ENCODE measurements at places on chromosomes 2 and 18.

DNA sequence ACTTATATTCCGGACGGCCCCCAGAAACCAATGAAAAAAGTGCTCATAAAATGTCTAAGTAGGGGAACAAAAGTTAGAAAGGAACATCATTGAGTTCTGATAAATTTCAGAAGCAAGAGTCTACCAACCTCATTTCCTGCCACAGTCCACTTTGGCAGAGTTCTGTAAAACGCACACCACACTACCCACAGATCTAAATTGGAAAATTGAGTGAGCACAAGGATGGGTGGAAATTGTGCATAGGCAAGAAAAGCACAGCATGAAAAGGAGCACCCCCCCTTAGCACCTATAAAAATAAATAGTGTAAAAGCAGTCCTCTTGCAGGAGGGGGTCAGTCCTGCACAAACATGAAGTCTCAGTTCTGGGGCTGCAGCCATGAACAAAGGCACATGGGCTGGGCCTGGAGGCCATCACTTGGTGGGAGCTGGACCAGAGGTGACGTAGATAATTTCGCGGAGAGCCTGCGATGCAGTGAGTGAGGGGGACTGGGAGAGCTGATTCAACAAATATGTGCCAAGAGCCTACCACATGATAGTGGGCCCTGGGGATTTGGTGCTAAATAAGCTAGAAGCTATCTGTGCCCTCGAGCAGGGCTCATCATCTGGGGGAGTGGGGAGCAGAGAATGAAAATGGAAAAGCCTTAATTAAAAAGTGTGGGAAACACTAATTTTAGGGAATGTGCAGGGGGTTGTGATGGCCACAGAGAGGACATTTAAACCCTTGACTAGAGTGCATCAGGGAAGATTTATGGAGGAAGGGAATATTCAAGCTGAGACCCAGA, 48.9 kb upstream of the SPP2 start:
- DNase-seq, result no peak

DNA sequence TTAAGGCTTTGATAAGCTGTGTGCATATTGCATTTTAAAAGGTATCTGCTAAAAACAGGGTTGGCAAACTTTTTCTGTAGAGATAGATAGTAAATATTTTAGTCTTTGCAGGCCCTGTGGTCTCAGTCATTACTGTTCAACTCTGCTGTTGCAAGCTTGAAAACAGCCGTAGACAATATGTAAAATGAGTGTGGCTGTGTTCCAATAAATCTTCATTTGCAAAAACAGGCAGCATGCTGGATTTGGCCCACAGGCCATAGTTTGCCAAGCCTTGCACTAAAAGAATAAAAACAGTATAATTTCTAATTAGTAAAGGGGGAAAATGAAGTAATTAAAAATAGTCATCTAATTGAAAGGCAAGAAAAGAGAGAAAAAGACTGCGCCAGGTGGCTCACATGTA, 35.3 kb downstream of the GCKR start:
- DNase-seq, result no peak

- DNase-seq, result no peak
Observed at GRCh38 chr2:145593991-145594614, 1074.2 kb upstream of the ZEB2 start.

GRCh38 chr2:45276914-45277313, 267.7 kb upstream of the SIX2 start:
- DNase-seq, result no peak

DNA sequence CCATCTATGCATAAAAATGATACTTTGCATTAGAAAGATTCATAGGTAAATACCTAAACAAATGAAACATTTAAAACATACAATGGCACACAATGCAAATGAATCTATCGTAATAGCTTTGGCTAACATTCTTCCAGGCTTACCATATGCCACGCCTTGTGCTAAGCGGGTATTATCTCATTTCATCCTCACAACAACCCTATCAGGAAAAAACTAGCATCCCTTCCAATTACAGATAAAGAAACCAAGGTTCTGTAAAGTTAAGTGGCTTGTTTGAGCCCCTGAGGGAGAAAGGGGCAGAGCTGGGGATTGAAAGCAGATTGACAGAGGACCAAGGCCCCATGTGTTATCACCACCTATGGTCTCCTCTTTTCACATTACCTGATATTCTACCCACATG, 145.4 kb upstream of the ETAA1 start:
- no peak for DNase-seq

DNA sequence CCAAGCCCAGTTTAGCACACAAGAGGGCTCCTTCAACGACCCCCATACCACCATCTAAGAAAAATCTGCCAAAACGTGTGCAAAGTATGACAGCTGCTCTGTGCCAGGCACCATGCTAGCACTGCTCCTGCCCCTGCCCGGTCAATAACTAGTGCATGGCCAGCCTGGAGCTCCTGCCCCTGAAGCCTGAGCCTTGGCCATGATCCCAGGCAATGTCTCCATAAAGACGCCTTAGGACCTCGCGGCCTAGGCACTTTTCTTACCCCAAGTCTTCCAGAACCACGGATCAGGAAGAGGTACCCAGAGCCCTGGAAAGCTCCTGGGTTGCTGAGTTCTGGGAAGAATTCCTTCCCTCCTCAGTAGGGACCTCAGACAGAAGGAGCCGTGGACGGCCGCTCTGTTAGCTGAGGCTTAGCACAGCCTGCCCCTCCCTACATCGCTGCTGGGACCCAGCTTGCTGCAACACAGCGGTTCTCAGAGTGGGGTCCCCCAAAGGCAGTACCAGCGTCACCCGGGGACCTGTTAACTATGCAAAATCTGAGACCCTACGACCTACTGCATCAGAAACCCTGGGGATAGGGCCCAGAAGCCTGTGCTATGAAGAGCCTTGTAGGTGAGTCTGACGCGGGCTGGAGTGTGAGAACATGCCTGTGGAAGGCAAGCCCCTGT, 117.8 kb upstream of the TWIST2 start:
- no peak for DNase-seq

DNA sequence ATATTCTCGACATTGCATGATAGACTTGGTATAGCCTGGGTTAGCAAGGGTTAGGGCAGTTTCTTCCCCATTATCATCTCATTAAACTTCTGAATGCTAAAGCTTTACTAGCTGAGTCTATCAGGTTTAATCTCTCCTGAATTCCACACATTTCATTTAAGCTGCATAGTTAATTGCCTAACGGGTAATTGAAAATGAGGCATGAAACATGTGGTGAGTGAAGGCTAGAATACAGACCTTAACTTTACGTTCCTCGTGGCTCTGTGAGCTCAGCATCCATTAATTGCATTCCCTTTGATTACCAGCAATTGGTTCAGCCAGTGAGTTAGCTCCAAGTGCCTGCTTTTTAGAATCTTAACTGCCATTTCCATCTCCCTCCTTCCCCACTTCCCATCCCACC, 126.5 kb upstream of the MEX3C start:
- no peak for DNase-seq

- DNase-seq, result peak; percentile 77
Observed at GRCh38 chr18:23259701-23260681, 124.7 kb downstream of the CABLES1 start.

DNA sequence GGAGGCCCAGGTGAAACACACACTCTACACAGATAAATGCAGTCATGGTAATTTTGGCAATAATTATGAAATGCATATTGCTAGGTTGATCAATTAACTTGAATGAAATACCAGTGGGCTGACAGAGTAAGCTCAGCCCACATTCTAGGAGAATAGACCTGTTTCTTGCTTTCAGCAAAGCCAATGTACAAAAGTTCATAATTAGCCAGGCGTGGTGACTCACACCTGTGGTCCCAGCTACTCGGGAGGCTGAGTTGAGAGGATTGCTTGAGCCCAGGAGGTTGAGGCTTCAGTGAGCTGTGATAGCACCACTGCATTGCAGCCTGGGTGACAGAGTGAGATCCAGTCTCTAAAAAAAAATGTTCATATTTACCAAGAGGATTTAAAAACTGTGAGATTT, 15.7 kb upstream of the MBP start:
- no peak for DNase-seq

DNA sequence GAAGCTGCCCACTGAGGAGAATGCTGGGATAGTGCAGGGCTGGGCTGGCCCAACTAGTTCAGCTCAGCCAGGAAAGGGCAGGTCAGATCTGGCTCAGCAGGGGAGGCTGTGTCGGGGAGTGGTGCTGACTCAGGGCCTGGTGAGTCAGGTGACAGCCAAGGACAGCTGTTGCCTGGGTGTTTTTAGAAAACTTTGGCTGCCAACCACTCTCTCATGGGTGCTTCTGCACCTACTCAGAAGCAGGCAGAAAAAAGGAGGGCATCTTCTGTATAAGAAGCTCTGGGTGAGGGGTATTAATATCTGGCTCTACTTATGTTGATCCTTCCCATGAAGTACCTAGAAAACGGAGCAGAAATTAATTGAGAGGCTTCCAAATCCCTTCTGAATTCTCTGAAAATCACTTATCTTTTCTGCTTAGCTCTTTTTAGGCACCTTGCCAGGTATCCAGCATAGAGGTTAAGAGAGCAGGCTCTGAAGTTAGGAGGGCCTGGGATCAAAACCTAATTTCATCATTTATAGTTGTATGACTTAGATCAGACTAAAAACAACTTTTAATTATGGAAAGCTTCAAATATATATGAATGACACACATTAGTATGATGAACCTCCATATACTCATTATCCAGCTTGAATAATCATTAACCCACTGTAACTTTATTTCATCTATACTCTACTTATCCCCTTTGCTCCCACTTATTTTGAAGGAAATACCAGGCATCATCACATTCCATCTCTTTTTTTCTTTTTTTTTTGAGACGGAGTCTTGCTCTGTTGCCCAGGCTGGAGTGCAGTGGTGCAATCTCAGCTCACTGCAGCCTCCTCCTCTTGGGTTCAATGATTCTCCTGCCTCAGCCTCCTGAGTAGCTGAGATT, 15.5 kb upstream of the RAB10 start:
- peak; percentile 42 for DNase-seq

DNA sequence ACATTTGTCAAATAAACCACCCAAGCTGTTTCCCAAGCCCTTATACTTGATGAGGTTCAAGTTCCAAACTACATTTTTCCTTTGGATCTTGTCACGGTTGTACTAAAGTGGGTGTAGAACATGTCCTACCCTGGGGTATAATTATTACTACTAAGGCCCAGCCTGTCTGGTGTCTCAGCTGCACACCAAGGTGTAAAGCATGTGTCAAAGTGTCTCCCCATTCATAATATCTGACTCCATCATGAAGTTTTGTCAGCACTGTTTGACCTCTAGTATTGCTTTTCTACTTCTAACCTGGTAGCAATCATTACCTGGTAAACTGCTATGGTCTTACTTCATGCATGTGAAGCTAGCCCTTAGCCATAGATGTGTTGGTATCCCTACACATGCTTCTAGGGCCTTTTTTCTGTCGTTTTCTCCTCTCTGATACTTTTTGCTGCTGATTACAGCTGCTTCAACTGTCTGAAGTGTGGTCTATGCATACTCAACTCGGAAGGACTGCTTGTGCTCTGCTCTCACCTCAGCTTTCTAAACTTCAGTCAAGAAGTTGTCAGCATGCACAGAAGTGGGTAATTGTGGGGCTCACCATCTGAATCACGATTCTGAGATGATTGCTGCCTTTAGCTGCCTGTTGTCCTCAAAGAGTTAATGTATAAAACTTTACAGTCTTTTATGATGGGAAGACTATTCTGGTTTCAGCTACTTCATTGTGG, 445.7 kb upstream of the TRIB2 start:
- no peak for DNase-seq

GRCh38 chr2:2156881-2157280, 174.2 kb downstream of the MYT1L start:
- no peak for DNase-seq

DNA sequence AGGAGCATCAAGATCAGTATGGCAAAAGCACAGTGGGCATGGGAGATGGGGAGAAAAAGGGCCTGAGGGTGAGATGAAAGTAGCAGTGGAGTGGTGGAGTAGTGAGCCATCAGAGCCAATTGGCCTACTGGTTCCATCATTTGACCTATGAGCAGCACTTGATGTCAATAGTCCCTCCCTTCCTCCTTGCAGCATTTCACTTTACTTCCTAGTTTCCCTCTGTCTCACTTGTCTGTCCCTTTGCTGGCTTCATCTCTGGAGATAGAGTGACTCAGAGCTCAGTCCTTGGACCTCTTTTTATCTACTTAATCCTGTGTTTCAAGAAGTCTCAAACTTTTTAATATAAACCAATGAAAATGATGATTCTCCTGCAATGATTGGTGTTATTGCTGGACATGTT, 32.1 kb downstream of the FBXO48 start:
- DNase-seq, result no peak

DNA sequence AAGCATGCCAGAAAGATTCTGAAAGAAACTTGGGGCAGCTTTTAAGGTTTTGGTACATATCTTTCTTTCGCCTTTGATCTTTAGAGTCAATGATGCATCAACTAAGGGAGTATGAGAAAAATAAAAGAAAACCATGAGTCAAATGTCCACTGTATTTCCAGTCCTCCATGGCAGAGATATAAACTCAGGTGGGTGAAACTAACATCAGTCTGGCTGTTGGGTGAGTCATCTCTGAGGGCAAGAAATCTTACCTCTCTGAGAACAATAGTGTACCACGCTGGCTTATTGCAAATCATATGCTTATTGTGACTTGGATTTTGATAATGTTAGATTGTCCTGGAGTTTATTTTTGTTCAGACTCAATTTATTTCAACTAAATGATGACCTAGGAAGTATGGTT, 521.0 kb downstream of the PLCL1 start:
- no peak for DNase-seq

- DNase-seq, result no peak
Observed at GRCh38 chr18:46559946-46560670, 96.9 kb downstream of the LOXHD1 start.

DNA sequence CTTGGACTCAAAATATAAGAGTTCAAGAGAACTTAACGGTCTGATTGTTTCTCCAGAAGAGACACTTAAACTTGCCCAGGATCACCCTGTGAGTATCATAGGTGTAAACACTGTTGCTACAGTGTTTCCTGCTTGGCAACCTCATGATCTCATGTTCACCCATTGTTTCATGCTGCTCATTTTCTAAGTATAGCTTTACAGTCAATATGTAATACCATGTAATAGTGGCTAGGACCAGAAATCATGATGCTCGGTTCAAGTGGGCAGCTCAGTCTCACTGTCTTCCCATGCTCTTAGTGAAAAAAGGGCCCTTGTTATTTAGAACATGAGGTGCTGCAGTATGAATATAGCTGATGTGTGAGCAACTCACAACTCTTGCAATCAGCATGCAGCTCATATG, 157.5 kb downstream of the CERS6 start:
- DNase-seq, result no peak

DNA sequence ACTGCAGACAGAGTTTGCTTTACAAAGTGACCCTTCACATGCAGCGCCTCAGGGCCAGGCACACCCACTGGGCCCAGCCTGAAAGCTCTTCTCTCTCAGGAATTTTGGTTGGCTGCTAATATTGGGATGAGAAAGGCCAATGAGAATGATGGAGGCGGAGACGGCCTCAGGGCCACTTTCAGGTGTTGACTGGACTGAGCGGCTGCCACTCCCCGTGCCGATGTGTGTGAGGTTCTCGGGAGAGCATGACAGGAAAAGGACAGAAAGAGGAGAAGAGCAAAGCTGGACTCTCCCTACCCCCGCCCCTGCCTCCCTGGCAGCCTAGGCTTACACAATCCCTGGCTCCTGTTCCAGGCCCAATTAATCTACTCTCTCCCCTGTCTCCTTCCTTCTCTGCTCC, 155.7 kb downstream of the CELF4 start:
- no peak for DNase-seq

Data from NCI-H510A (cell line).